ENCODE measurements at places on chromosomes 5 and 9.

- DNase-seq: peak; percentile 26
Observed at GRCh38 chr5:107469485-107470294, 201.0 kb downstream of the EFNA5 start.

GRCh38 chr9:124420991-124421543, 5.8 kb upstream of the PSMB7 start:
- no peak for DNase-seq

DNA sequence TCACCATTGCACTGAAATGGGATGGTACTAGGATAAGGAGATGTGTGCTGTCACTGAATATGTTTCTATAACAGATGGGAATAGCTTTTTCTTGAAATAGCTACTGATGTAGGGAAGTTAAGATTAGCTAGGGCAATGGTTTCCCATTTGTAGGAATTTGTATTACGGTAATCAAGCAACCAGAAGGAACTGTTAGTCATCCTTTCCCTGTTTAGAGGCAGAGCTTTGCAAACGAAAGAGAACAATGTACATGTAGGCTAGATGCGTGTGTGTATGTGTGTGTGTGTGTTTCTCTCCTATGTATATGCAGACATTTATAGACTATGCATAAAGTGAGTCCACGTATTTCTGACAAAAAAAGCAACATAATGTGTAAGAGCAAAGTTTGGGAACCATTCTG, 171.9 kb upstream of the GRIA1 start:
- no peak for DNase-seq

GRCh38 chr9:81462801-81463200, 226.5 kb downstream of the TLE1 start:
- DNase-seq: no peak

GRCh38 chr5:2508514-2508913, 243.0 kb downstream of the IRX2 start:
- no peak for DNase-seq

- no peak for DNase-seq
Observed at GRCh38 chr5:74822288-74822687, 43.9 kb downstream of the FAM169A start.

GRCh38 chr5:68502531-68502930, 287.0 kb downstream of the PIK3R1 start:
- DNase-seq: no peak

- DNase-seq: no peak
Observed at GRCh38 chr9:92986176-92987119, 39.1 kb downstream of the FGD3 start.

GRCh38 chr9:126550891-126551351, 62.8 kb upstream of the LMX1B start:
- no peak for DNase-seq

- no peak for DNase-seq
Observed at GRCh38 chr9:29039258-29039657, 1466.0 kb upstream of the C9orf72 start.

DNA sequence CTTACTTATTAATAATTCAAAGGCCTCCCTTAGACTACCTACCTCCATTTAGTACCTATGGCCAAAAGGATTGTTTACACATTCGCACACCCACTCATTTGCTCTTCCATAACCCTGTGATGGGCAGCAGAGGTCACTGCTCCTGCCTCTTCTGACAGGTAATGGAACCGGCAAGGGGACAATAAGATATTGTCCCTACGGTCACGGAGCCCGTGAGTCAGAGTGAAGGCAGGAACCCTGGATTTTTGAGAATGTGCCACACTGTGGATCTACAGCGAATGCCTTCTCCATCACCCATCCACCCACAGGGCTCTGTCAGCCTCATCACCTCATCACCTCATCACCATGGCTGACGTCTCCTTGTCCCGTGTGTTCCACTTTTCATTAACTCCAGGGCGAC, 132.3 kb downstream of the MYO10 start:
- DNase-seq: no peak

DNA sequence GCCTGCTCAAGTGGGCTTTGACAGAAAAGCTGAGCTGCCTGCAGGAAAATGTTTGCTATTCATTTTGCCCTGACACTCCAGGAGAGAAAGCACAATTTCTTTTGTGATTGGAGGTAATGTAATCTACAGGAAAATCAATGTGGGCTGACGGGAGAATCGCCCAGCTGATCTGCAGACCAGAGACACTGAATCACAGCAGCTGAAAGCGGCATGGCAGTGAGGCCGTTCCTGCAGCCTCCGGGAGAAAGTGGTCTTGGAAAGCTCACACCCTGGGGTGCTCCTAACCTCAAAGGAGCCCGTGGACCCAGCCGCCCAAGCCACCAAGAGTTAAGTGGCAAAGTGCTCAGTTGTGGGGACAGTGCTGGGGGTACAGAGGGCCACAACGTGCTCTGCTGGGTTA, 593.6 kb downstream of the BNC2 start:
- DNase-seq: no peak

DNA sequence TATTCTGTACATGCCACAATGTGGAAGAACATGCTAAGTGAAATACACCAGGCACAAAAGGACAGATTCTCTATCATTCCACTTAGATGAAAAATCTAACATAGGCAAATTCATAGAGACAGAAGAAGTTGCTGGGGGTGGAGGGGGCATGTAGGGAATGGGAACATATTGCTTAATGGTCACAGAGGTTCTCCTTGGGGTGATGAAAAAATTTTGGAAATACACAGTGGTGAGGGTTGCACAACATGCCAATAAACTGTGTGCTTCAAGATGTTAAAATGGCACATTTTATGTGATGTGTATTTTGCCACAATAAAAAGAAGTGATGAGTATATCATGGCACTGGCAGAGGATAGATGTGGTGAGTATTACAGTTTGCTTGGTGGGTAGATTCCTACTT, 111.9 kb downstream of the SUSD1 start:
- no peak for DNase-seq

- DNase-seq: no peak
Observed at GRCh38 chr5:5188376-5189050, 48.4 kb downstream of the ADAMTS16 start.

GRCh38 chr5:123807177-123807945, 295.4 kb downstream of the CSNK1G3 start:
- no peak for DNase-seq

GRCh38 chr9:114532561-114533237, 27.4 kb upstream of the WHRN start:
- no peak for DNase-seq

DNA sequence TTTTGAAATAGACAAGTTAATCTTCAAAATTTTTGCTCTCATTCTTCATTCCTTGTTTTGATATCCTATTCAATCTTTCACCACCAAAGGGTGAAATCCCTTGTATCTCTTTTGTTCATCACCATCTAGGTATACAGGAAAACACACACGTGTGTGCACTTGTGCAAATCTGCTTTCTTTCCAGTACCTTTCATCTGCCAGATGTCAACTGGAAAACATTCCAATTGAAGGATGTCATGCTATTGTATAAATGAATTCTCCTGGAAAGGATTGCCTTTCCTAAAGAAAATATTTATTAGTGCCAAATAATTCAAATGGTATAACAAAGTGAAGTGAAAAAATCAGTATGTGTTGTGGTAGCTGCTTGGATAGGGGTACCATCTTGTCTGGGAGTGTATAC, 123.7 kb downstream of the RANBP17 start:
- no peak for DNase-seq

- no peak for DNase-seq
Observed at GRCh38 chr5:58071566-58071965, 388.3 kb downstream of the PLK2 start.

GRCh38 chr5:27403243-27403882, 365.0 kb upstream of the CDH9 start:
- DNase-seq: no peak

GRCh38 chr9:132238026-132238972, 76.4 kb downstream of the NTNG2 start:
- no peak for DNase-seq

- no peak for DNase-seq
Observed at GRCh38 chr9:124839612-124840299, 13.5 kb upstream of the WDR38 start.

GRCh38 chr5:14299666-14300065, 156.5 kb downstream of the TRIO start:
- DNase-seq: no peak

GRCh38 chr5:17215361-17215760, 2.1 kb upstream of the BASP1 start:
- no peak for DNase-seq

DNA sequence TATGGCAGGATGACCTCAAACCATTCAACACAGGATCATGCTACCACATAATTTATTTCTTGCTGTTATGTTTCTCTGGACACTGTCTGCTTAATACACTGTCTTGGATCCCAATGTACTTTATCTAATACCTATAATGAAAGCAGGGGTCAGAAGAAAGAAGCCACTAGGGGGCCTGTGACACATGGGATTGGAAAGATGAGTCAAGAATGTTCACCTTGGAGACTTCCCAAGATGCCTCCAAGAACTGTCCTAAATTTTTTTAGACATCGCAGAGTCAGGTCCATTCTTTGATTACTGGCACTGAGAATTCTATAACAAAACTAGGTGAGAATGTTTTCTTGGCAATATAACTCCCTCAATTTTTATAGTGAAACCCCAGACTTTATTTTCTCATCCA, 305.8 kb upstream of the SMARCA2 start:
- no peak for DNase-seq

DNA sequence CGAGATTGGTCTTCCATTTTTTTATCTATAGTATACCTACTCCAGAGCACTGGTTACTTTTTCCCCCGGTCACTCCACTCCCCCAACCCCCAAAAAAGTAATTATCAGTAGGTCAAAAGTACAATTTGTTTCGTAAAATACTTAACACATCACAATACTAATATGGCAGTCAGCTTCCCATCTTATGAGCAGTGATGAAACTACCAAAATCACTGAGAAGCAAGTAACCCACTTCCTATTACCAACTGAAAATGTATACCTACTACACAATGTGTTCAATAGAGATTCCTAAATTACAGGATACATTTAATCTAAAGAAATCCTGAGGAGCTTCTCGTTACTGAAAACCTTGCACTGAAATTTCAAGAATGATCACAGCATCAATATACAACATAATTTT, 1.9 kb downstream of the CERT1 start:
- DNase-seq: no peak

DNA sequence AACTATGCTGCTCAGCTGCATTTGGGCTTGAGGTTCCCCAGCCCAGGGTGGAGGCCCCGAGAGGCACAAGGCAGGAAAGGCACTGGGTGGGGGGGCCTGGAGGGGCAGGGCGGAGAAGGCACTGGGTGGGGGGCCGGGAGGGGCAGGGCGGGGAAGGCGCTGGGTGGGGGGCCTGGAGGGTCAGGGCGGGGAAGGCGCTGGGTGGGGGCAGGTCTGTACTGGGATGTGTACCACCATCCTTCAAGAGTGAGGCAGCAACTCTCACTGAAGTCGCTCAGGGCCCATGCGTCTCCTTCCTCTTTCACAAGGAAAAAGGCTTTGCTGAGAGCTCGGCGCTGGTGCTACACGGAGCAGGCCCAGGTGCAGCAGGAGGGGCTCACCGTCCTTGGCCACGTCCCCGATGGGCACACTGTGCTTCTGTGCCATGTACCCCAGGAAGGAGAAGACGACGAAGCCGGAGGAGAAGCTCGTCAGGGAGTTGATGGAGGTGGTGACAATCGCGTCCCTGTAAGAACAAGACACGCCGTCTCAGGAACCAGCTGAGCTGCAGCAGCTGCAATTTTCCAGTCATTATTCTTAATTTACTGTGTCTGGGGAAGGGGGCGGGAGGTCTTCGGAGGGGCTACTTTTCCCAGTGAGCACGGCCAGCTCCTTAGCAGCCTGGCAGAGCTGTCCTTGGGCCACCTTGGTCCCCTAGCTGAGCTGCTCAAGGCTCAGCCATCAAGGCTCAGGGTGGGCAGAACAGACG, 30.8 kb downstream of the SLC6A3 start:
- DNase-seq: no peak

- no peak for DNase-seq
Observed at GRCh38 chr5:170603109-170603508, 99.3 kb downstream of the KCNIP1 start.

- no peak for DNase-seq
Observed at GRCh38 chr9:70392189-70392588, 22.3 kb downstream of the KLF9 start.

DNA sequence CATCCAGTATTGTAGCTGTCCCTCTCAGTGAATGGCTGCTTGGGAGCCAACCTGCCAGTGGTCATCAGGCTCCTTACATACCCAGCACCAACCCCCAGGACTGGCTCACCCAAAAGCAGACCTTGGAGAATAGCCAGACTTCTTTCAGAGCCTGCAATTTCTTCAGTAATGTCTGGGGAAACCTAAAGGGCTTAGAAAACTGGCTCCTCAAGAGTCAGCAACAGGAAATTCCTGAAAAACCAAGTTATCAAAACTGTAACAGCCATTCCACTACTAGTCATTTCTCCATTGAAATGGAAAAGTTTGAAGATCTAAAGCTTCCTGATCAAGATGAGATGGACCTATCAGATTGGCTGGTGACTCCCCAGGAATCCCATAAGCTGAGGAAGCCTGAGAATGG, 12.3 kb upstream of the STING1 start:
- DNase-seq: no peak

DNA sequence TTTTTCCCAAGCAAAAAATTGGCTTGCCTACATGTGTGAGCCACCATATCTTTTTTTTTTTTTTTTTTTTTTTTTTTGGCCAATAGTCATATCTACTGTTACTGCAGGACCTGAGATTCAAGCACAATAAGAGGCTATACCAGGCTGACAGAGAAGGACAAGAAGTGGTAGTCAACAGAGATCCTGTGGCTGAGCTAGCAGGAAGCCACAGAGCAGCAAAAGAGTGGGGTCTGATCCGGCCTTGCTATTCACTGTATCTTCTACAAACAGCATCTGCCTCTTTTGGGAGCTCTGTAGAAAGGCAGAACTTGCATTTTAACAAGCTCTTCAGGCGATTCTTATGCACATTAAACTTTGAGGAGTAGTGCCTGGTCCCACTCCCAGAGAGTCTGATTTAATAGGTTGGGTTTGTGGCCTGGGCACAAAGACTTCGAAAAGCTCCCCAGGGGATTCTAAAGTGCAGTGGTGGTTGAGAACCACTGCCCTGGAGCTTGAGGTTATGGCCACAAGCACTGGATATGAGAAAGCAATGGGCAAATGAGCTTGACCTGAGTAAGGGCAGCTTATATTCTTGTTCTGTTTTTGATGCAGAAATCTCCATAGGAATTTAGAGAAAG, 162.8 kb downstream of the PIK3R1 start:
- DNase-seq: no peak

GRCh38 chr5:39717176-39717897, 292.6 kb upstream of the DAB2 start:
- DNase-seq: no peak

GRCh38 chr9:37339923-37340322, 82.6 kb upstream of the GRHPR start:
- no peak for DNase-seq

Data from smooth muscle cell of the brain vasculature (primary cell).